Foreskin fibroblast (primary cell): ENCODE measurements at places on chromosomes 1 and 21.

GRCh38 chr1:93847811-93848288 lies 31.2 kb downstream of the DNTTIP2 start:
- peak; percentile 82 for DNase-seq

DNA sequence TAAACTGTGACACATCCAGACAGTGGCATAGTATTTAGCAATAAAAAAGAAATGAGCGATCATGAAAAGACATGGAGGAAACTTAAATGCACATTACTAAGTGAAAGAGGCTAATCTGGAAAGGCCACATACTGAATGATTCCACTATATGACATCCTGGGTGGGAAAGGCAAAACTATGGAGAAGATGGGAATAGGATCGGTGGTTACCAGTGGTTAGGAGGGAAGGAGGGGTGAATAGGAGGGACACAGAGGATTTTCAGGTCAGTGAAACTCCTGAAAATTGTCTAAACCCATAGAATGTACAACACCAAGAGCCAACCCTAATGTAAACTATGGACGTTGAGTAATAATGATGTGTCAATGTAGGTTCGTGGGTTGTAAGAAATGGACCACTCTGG lies 13.8 kb downstream of the AGT start:
- no peak for DNase-seq

DNA sequence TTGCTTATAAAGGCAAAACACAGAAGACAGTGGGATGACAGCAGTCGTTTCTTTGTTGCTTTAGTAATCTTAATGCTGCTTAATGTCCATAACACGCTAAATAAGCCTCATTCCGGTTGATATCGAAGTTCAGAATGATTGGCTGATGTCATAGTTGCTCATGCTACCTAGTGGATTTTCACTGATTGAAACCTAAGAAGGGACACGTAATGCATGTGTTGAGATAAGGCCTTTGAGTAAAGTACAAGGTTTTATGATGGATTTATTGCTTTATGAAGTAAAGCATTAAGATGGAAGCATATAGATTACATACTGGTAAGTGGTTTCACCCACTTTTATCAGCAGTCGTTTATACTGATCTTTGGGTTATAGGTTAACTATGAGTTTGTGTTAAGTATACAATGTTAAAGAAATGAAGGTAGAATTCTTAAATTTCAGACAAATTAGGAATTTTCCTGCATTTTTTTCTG lies 25.1 kb downstream of the IARS2 start:
- DNase-seq: no peak

- no peak for DNase-seq
Measured at GRCh38 chr1:25732821-25733220, 67.2 kb upstream of the SELENON start.

- DNase-seq: no peak
Measured at GRCh38 chr1:205650241-205650640, 18.4 kb upstream of the ELK4 start.

DNA sequence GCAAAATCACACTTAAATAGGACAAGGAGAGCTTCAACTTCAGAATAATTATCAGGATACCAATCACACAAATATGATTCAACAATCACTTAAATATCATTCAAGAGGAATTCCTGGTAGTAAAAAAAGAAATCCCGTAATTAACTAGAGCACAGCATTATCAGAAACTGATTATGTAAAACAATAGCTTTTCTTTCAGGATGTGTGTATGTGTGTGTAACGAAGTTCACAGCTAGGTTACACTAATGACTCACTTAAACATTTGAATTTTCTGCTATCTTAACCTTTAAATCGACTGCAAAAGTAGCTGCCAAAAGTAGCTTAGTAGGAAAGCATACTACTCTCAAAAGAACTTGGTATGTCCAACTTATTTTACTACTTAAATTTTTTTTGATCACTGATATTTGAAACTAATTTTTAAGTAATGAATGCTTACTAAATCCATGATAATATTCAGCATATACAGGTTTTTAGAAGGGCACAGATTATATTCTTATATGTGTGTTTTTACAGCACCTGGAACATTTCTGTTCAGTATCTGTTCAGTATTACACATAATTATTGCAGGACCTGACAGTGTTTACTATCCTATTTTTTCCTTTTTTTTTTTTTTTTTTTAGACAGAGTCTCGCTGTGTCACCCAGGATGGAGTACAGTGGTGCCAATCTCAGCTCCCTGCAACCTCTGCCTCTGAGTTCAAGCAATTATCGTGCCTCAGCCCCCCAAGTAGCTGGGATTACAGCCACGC lies 4.2 kb downstream of the RERE start:
- no peak for DNase-seq

DNA sequence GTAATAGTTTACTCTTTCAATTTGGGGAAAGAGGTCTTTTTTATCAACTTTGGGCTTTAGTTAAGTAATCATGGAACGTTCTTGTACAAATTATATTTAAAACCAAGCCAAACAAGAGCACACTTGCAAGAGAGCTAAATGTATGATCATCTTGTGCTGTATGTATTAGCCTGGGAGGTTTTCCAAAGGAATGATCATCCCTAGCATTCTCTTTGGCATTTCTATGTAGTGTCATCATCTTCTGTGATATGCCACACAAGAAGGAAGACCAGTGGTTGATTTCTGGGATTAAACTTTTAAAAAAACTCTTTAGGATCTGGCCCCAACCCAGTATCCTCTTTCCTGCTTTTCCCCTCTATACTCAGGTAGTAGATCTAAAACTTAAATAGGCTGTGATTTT lies 38.4 kb upstream of the KCNQ4 start:
- peak; percentile 61 for DNase-seq

DNA sequence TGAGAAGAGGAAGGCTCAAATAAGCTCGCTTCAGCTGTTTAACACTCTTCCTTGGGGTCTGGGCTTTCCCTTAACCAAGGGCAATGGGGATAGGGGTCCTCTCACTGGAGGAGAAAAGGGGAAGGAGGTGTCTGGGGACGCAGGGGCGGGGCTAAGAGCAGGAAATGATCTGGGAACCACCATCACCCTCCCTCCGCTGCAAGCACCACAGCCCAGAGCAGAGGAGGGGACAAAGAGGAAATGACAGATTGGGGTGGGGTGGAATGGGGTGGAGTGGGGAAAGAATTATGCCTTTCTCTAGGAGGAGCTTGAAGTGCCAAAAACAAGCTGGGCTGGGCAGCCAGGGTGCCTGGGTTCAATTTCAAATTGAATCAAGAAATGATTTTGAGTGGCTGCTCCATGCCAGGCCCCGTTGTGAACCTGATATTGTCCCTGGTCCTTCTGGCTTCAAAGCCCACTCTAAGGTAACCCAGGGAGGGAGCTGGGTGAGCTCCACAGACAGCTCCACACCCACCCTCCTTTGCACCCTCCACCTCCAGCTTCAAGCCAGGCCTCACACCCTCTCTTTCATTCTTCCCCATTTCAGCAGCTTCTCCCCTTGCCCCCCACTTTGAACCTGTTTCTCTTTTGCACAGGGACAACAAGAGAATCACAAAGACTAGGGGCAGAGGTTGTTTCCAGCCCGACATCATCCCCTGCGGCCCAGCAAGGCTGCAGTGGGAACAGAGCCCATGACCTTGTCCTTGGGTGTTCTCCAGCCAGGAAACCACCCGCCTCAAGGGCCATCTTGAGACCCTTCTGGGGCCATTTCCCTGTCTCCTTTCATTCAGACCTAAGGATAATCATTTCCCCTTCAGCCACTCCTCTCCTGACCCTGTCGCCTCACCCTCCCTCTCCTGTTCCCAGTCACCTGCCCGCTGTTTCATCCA lies 1.1 kb downstream of the ARHGAP30 start:
- no peak for DNase-seq

GRCh38 chr21:14947613-14948160 lies 117.1 kb downstream of the NRIP1 start:
- no peak for DNase-seq

GRCh38 chr1:8767006-8767405 lies 50.4 kb downstream of the RERE start:
- no peak for DNase-seq

- DNase-seq: no peak
Measured at GRCh38 chr1:51172811-51173210, 63.3 kb upstream of the RNF11 start.

DNA sequence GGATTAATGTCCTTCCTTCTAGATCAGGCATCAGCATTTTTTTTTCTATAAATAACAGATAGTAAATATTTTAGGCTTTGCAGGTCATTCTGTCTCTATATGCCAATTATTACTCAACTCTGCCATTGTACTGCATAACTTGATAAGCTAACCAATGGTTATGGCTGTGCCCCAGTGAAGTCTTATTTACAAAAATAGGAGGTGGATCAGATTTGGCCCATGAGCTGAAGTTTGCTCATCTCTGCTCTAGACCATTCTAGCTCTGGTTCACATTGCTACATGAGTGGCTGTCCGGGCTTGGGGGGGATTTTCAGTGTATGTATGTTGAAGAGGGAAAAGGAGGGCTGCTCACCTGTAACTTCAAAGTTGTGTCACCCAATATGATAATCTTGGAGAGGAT lies 10.1 kb downstream of the RAB7B start:
- DNase-seq: no peak

- DNase-seq: no peak
Measured at GRCh38 chr1:24846671-24847070, 83.4 kb downstream of the RUNX3 start.

GRCh38 chr1:29761159-29761928 lies 525.0 kb downstream of the PTPRU start:
- DNase-seq: no peak
